Omental fat pad (tissue), 4 donors: ENCODE measurements at places on chromosomes 16 and 17.

DNA sequence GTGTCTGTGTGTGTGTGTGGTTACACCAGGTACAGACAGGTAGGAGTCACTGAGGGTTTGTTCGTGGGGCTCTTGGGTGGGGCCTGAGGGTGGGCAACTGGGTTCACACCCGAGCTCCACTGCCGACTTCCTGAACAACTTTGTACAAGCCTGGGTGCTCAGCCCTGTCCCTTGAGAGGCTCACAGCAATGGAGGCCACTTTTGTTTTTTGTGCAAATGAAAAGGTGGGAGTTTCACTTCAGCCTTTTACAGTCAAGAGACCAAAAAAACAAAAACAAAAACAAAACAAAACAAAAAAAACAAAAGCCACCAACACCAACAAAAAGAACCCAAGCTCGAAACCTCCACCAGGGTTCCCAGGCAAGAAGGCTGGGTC is 2.4 kb downstream of the RHBDF2 start:
- no peak for DNase-seq

DNA sequence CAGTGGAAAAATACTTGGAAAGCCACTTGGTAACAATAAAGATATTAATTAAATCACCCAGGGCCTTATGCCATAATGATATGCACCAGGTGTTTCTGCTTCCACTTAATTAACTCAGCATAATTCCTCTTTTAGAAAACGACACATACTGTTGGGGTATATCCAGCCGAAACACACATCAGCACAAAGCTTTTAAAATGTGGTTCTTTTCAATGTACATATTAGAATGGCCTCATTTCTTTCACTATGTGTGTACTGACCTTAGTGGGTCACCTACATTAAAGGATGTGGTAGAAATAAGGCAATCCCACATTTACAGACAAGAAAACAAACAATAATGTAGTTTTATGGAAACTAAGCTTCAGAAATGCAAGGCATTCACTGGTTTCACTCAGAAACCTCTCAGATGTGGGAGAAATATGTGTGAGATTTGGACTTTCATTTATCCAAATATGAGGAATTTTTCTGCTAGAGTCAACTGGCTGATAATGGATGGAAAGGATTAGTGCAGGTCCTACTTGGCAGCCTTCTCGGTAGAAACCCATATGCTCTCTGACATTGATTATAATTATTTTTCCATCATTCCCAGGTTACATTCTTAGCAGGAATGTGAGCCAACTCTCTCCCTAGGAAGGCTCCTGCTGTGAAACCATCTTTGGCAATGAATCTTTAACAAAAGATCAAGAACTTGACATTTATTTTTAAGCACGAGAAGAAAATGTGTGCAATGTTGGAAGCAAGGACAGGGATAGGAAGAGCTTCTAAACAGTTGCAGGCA is 66.7 kb upstream of the DHX40 start:
- DNase-seq, result no peak

DNA sequence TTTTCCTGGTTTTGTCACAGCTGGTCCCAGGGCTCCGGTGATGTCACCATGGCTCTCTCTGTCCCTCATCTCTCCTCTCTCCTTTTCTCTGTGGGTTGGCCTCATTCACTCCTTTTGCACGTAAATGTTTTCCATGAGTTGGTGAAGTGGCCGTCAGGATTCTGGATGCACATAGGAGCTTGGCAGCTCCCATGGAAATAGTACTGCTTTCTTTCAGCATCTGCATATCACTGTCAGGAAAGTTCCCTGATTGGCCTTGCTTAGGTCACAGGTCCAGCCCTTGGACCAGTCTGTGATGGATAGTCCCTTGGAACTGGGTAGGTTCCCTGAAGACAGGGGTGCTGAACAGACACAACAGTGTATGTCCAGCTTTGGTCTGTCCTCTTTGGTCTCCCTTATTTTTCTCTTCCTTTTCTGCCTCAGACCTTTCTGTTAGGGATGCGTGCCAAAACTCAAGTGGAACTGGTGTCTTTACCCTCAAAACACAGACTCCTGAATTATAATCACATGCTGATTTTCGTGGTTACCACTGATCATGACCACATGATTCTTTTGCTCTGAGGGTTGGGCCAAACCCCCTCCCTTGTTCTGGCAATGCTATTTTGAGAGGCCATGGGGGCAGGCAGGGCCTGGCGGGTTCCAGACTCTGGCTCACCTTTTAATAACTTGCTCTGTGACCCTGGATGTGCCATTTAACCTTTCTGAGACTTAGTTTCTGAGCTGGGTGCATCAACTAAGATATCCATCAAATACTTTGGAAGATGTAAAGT is 99.0 kb downstream of the MSI2 start:
- DNase-seq, result no peak

GRCh38 chr17:76868176-76868668 is at the start of gene MGAT5B:
MGAT5B (plus strand) TSS chr17:76868404; CDS start chr17:76869030, 626 bp downstream.
- DNase-seq, result peak; percentile 45

- DNase-seq, result no peak
These were observed 7.0 kb upstream of the NT5C start for GRCh38 chr17:75138519-75138918.

- DNase-seq, result no peak
These were observed 10.6 kb downstream of the CCDC102A start for GRCh38 chr16:57525761-57526160.

- DNase-seq, result no peak
These were observed 28.0 kb downstream of the IL21R start for GRCh38 chr16:27429981-27430441.

- DNase-seq, result no peak
These were observed 18.2 kb upstream of the NXPH3 start for GRCh38 chr17:49557312-49558024.
